ENCODE measurements at places on chromosomes 7 and 10.
A peak's percentile ranks its signal among the peaks of the same experiment; 100 is the strongest.

- DNase-seq = no peak
Measured at GRCh38 chr7:88357294-88357693, 50.6 kb upstream of the STEAP4 start.

DNA sequence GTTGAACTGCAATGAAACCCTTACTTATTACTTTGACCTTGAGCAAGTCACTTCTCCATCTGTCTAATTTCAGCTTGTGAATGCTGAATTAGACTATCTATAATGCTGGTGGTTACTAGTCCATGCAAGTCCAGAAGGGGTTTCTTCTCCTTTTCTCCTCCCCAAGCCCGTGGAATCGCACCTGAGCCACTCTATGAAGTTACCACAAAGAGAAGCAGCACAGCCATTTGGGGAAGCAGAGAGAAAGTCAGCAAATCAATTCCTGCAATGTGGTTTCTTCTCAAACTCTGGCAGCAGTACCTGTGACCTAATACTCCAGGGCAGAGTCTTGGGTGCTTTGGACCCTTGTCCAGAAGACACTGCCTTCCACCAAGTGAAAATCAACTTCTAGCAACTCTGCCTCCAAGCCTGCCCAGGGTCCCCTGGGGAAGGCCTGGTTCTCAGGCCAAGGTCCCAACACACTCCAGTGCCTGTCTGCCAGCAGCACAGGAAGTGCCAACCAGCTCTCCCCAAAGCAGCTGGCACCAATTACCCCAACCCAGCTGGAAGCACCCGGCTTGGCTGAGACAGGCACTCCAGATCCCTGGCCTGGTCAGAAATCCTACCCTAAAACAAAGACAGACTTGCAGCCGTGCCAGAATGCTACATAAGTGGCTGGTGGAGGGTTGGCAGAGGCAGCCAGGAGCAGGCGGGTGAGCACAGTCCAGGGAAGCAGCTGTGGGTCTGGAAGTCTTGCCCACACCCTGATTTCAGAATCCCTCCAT lies 200.3 kb downstream of the LSM5 start:
- no peak for DNase-seq

GRCh38 chr10:29635711-29636144 lies 957 bp upstream of the SVIL start:
- no peak for DNase-seq

- peak; percentile 45 for DNase-seq
Measured at GRCh38 chr7:158609313-158609974, 21.8 kb upstream of the PTPRN2 start.

DNA sequence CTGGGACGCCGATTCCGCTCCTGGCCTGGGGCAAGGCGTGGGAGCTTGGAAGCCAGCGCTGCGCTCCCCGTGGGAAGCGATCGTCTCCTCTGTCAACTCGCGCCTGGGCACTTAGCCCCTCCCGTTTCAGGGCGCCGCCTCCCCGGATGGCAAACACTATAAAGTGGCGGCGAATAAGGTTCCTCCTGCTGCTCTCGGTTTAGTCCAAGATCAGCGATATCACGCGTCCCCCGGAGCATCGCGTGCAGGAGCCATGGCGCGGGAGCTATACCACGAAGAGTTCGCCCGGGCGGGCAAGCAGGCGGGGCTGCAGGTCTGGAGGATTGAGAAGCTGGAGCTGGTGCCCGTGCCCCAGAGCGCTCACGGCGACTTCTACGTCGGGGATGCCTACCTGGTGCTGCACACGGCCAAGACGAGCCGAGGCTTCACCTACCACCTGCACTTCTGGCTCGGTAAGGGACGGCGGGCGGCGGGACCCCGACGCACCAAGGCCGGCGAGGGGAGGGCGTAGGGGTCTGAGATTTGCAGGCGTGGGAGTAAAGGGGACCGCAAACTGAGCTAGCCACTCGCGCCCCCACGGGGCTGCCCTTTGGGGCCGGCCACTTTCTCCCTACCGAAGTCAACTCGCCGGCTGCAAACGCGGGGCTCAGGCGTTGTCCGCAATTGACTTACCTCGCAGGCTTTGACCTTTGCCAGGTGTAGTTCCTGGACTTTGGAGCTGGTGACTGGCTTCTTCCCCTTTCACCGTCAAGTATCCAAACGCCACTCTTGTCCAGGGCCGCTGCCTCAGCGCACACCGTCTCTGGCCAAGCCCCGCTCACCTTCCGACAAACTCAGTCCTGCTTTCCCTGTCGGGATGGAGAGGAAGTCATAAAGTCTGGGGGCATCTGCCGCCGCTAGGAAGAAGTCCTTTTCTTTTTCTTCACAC lies at the start of gene SCIN:
Gene SCIN (plus strand): TSS at position 187 of the 928 bp plus-strand sequence. CDS start 67 bp downstream, at position 254.
- DNase-seq = peak; percentile 23

- DNase-seq = no peak
Measured at GRCh38 chr10:21401196-21401595, 124.3 kb downstream of the SKIDA1 start.

- DNase-seq = no peak
Measured at GRCh38 chr7:29017713-29018112, 59.6 kb upstream of the TRIL start.

- no peak for DNase-seq
Measured at GRCh38 chr7:51054231-51054630, 262.4 kb downstream of the COBL start.

All from KBM-7 (cell line).